Kidney capillary endothelial cell (primary cell): ENCODE measurements at places on chromosomes 5 and 9.

GRCh38 chr5:8861764-8862163 lies 684.1 kb downstream of the SEMA5A start:
- DNase-seq = no peak

DNA sequence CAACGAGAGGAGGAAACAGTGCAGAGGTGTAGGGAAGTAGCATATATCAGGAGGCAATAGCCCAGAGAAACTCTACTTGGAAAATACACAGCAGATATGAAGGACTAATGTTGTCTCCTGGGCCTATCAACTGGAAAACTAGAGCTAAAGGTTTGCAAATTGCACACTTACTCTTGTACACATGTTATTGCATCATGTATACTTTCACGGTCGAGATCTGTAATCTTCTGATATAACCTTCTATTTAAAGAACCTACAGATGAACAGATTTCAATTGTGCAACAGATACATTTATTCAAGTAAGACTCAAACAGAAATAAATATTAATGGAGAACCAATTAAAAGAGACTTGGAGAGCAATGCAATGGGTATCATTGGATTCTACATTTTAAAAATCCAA lies 256.3 kb upstream of the TMEM161B start:
- no peak for DNase-seq

DNA sequence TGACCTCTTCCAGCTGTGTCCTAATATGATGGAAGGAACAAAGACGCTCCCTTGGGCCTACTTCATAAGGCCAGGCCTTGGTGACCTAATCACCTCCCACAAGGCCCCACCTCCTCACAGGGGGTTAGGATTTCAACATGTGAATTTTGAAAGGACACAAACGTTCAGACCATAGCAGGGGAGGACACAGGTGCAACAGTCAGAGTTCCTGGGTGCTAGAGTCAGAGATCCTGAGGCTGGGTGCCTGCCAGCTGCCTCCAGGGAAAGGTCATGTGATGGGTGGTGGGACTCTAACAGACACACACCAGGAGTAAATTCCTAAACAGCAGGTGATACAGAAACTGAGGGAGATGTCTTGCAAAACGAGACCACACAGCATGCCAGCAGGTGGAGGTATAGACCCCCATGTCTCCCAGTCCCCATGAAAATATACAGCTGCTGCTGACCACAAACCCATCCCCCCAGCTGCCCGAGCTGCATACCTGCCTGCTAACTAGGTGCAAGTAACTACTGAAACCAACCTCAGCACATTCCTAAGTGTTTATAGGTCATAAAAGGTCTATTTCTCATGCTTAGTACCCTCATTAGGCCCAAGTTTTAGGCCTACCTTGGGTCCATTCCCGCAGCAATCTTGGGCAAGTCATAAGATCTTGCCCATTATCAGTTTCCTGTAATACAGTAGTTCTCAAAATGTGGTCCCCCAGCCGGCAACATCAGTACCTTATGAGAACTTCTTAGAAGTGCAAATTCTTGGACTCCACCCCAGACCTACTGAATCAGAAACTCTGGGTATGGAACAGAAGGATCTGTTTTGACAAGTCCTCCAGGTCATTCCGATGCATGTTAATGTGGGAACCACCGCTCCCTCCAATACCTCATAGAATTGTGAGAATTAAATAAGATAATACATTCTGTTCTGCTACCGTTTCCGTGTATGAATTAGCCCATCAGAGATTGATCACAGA lies 245.3 kb downstream of the ENC1 start:
- DNase-seq = no peak

DNA sequence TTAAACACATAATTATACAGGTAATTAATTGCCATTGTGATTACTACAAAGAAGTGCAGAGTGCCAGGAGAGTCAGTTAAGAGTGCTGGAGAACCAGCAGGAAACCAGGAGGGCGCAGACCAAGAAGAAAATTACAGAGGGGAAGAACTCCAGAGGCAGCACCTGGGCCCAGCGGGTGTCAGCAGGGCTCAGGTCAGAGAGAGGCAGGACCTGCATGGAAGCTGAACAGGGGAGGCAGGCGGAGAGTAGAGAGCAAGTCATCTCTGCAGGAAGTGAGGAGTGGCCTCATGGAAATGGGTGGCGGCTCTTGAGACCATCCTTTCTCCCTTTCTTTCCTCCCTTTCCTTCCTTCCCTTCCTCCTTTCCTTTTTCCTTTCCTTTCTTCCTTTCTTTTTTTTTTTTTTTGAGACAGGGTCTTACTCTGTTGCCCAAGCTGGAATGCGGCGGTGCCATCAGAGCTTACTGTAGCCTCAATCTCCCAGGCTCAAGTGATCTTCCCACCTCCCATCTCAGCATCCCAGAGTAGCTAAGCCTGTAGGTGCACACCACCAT lies 4.0 kb upstream of the ZBTB34 start:
- DNase-seq = no peak

DNA sequence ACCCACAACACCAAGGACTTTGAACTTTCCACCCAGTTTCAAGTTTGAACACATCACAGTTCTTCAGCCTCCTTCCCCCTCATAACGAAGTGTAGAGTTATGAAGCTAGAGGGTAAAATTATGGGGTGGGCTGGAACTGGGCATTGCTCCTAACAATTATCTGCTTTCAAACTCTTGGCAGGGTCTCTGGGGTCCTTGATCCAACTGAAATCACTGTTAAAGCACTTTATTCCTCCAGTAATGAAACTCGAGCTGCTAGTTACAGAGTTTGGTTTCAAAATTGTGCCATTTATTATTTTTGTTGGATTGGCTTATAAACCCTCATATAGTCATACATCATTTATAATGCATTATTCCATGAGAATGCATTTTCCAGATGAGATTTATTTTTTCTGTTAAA lies 158.5 kb downstream of the RGS3 start:
- no peak for DNase-seq

- no peak for DNase-seq
Measured at GRCh38 chr9:20512636-20513035, 109.7 kb downstream of the MLLT3 start.

DNA sequence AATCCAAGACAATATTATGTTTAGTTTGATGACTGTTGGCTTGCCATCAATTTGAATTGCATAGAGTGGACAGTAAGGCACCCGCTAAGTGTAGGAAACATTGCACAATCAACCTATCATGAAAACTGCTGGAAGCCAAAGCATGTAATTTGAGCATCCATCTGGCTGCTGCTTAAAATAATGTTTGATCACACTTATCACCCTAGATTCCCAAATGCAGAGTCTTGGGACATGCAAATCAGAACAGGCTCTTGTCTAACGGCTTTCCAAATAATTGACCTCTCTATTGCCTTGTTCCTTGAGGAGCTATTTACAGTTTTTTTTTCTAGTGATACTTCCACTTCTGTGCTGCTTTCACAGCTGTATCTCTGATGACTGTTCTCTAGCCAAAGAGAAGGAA lies 342.1 kb downstream of the PRR16 start:
- DNase-seq = no peak

- DNase-seq = no peak
Measured at GRCh38 chr9:101065930-101066329, 37.4 kb downstream of the PLPPR1 start.
